Left lung (tissue), 14 donors: ENCODE measurements at places on chromosomes 5 and 9. TPM values are rescaled to one million over a fixed set of nuclear protein-coding genes. Genes with fewer than 3 reads are reported as not detected.
A peak's percentile ranks its signal among the peaks of the same experiment; 100 is the strongest.

DNA sequence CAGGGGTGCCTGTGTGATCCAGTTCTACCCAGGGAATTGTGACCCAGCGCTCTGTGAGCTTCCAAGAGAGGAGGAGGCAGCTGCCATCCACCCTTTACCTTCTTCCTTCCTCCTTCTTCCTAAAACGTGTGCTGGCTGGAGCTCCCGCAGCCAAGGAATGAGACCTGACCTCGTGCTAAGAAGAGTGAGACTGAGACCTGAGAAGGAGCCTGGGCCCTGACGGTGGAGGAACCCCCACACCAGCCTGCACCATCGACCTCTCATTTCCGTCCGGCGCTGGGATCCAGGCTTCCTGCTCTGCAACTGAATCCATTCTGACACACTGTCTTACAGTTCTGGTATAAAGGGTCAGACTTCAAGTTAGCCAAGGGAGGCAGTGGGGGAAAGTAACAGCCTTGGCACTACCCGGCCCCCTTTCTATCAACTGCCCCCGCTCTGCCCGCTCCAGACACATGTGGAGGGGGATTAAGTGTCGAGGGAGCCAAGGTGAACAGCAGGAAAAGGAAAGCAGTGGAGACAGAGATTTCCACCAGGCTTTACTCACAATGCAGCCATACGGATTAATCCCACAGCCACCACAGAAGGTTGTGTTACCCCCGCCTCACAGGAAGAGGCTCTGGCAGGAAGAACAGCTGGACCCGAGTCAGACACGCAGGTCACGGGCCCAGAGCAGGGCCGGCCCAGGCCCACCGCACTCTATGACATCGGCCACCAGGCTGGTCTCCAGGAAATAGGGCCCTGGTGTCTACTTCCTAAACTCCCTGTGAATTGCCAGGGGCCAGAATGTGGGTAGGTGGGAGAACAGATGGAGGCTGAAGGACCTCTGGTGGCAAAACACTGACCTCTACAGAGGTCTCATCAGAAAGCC is 15.8 kb downstream of the MGAT1 start:
- no peak for DNase-seq
- H3K4me3 ChIP-seq: no peak overlapping the region
- peak overlapping the region; percentile 81 for H3K27ac ChIP-seq
- H3K4me1 ChIP-seq: peaks cover 21% of the 10 kb centered on the region
- peaks cover 45% of the 10 kb centered on the region for H3K36me3 ChIP-seq

EQTN gene
- 0.37 TPM for total RNA-seq

PCDHB4 gene
- total RNA-seq: 4.3 TPM

DNA sequence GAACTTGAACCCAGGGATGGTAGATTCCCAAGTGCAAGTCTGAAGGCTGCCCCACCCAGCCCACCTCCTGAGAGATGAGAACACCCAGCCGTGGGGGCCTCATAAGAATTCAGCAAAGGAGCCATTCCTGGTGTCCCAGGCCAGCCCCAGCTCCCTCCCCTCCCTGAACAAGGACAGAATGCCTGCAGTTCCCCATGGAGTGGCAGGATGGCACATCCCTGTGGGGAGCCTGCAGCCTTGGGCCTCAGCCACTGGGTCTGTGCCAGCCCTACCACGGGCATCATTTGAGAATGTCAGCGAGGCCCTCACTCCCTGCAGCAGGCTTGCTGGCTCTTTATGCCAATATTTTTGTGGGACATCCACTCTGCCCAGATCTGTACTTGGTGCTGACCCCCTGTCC is 36.2 kb upstream of the RAPGEF1 start:
- no peaks in the 10 kb centered on the region for H3K4me1 ChIP-seq
- no peak overlapping the region for H3K4me3 ChIP-seq
- no peak overlapping the region for H3K27ac ChIP-seq
- H3K27me3 ChIP-seq: peaks cover 35% of the 10 kb centered on the region
- no peaks in the 10 kb centered on the region for H3K36me3 ChIP-seq

GRCh38 chr9:108727580-108728111 is 128.1 kb downstream of the ACTL7B start:
- no peaks in the 10 kb centered on the region for H3K36me3 ChIP-seq
- H3K4me3 ChIP-seq: no peak overlapping the region
- no peak overlapping the region for H3K27ac ChIP-seq
- no peaks in the 10 kb centered on the region for H3K27me3 ChIP-seq
- peak; percentile 44 for DNase-seq
- no peaks in the 10 kb centered on the region for H3K4me1 ChIP-seq

PRDM9 gene
- not detected for total RNA-seq

GRCh38 chr9:96515621-96516470 is 65.9 kb downstream of the HABP4 start:
- H3K27me3 ChIP-seq: no peaks in the 10 kb centered on the region
- peak overlapping the region; percentile 66 for H3K27ac ChIP-seq
- no peaks in the 10 kb centered on the region for H3K36me3 ChIP-seq
- peak; percentile 24 for DNase-seq
- H3K4me3 ChIP-seq: no peak overlapping the region

DNA sequence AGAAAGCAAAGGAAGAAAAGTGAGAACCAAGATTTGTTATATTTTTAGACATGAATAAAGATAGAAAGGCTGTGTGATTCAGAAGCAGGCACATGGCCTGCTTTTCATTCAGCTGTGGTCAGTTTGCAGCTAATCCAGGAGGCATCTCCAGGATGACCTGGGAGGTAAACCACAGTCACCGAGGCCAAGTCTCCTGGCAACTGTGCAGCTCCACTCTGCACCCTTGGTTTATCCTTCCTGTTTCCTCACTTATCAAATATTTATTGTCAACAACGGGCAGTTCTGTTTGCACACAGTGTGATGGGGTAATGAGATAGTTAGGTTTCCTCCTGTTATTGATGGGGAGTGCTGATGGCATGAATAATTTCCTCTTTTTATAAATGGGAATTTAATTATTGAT is 243.0 kb downstream of the PSAT1 start:
- H3K4me3 ChIP-seq: no peak overlapping the region
- no peaks in the 10 kb centered on the region for H3K4me1 ChIP-seq
- H3K27me3 ChIP-seq: no peaks in the 10 kb centered on the region
- H3K27ac ChIP-seq: no peak overlapping the region
- DNase-seq: no peak

FSTL4 gene
- total RNA-seq: 1.1 TPM

- H3K4me1 ChIP-seq: no peaks in the 10 kb centered on the region
- H3K36me3 ChIP-seq: no peaks in the 10 kb centered on the region
Observed at GRCh38 chr5:1050423-1051365, 42.1 kb downstream of the NKD2 start.

DNA sequence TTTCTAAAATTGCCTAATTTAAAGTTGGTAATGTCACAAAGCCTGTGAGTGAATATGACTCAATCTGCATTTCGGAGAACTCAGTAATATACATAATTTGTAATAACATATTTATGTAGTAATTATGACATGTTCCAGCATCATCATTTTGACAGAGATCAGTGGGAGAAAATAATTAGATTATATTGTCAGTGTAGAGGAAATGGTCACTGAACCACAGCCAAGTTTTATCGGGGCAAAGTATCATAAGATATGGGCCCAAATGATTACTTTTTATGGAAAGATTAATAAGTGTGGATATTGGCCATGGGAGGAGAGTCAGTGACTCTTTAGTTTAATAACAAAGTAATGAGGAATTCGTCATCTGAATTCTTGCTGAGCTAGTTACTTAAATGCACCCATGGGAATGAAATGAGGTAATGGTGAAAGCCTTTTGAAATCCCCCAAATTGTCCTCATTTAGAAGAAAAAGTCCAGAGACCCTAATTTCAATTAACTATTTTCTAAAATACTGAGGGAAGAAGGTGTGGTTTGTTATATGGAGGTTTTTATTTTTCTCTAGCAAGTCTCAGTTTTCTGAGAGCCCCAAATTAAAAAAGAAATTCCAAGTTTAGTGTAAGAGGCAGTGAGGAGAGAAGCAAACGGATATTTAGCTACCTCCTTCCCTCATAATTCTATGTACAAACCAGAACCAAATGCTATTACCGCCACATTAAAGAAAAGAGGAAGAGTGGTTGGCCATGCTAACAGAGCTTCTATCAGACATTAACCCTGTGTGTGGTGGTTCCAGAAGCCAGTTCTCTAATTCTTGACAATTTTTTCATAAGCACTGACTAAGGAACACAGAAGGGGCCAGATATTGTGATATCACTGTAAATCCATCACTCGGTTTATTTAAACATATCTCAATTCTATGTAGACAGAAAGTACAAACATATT is 37.7 kb upstream of the MRPS30 start:
- DNase-seq: no peak
- no peaks in the 10 kb centered on the region for H3K36me3 ChIP-seq
- H3K27me3 ChIP-seq: no peaks in the 10 kb centered on the region
- H3K4me1 ChIP-seq: no peaks in the 10 kb centered on the region

DNA sequence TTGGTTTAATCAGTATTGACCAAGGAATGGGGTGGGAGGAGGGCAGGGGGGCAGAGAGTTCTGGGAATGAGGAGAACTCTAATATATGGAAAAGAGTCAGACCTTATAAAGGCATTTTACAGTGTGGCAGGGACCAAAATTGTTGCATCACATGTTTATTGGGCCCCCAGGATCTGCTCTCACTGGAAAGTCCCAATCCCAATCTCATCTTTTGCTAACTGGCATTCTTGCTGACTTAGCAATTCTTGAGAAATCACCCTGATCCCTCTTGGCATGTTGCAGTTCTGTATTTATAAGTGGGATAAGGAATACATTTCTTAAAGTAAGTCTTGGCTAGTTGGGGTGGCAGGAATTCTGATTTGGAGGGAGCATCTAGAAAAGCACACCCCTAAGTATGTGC is 104.4 kb upstream of the CXCL14 start:
- no peak overlapping the region for H3K27ac ChIP-seq
- H3K4me1 ChIP-seq: no peaks in the 10 kb centered on the region
- H3K36me3 ChIP-seq: no peaks in the 10 kb centered on the region
- no peaks in the 10 kb centered on the region for H3K27me3 ChIP-seq
- no peak for DNase-seq

DNA sequence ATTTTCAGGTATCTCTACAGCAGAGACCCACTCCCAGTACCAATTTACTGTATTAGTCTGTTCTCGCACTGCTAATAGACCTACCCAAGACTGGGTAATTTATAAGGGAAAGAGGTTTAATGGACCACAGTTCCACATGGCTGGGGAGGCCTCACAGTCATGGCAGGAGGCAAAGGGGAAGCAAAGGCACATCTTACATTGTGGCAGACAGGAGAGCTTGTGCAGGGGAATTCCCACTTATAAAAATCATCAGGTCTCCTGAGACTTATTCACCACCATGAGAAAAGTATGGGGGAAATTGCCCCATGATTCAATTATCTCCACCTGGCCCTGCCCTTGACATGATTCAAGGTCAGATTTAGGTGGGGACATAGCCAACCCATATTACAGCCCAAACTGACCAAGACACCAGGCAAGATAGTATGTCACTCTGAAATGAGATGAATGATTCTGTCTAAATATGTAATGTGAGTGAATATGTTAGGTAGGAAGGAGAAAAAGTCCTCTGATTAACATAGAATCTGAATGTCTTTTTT is 182.5 kb upstream of the CDH12 start:
- H3K4me3 ChIP-seq: no peak overlapping the region
- no peaks in the 10 kb centered on the region for H3K27me3 ChIP-seq
- H3K4me1 ChIP-seq: no peaks in the 10 kb centered on the region
- H3K27ac ChIP-seq: no peak overlapping the region
- DNase-seq: no peak

- H3K4me1 ChIP-seq: no peaks in the 10 kb centered on the region
- peaks cover 95% of the 10 kb centered on the region for H3K36me3 ChIP-seq
- no peak for DNase-seq
- no peak overlapping the region for H3K27ac ChIP-seq
- H3K27me3 ChIP-seq: no peaks in the 10 kb centered on the region
- H3K4me3 ChIP-seq: no peak overlapping the region
Observed at GRCh38 chr5:10393491-10393890, 40.0 kb downstream of the MARCHF6 start.

GRCh38 chr5:31759925-31760324 is 121.0 kb downstream of the PDZD2 start:
- H3K4me3 ChIP-seq: no peak overlapping the region
- no peak overlapping the region for H3K27ac ChIP-seq

BARHL1 gene
- total RNA-seq: not detected

DNA sequence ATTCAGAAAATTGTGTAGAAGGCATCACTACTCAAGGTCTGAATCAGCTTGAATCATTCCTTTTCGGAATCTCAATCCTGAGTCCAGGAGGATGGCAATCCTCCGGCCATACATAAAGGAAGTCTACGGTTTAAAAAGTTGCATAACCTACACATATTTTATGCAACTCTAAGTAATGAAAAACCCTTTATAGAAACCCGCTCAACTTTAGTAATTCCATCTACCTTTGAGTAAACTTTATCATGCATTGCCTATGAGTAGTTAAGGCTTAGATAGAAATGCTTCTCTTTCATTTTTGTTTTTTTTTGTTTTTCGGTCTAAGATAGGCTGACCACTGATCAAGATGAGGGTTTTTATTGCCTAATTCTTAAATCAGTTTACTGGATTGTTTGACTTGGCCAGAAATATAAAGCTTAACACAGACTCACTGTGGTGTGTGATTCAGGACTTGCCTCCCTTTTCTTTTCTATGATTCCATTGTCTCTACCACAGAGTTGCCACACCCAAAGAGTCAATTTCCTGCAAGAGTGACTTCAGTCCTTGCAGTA is 85.0 kb downstream of the LURAP1L start:
- H3K36me3 ChIP-seq: no peaks in the 10 kb centered on the region
- no peak overlapping the region for H3K4me3 ChIP-seq
- DNase-seq: no peak
- H3K27ac ChIP-seq: no peak overlapping the region
- H3K4me1 ChIP-seq: no peaks in the 10 kb centered on the region

GRCh38 chr9:124813501-124814163 is 36.7 kb downstream of the OLFML2A start:
- no peaks in the 10 kb centered on the region for H3K27me3 ChIP-seq
- H3K4me3 ChIP-seq: no peak overlapping the region
- no peaks in the 10 kb centered on the region for H3K4me1 ChIP-seq
- H3K36me3 ChIP-seq: no peaks in the 10 kb centered on the region
- no peak overlapping the region for H3K27ac ChIP-seq

LCN12 gene
- 4.5 TPM for total RNA-seq

GRCh38 chr9:20930836-20931235 is 100.6 kb downstream of the HACD4 start:
- H3K4me3 ChIP-seq: no peak overlapping the region
- H3K36me3 ChIP-seq: no peaks in the 10 kb centered on the region
- H3K27me3 ChIP-seq: no peaks in the 10 kb centered on the region
- no peaks in the 10 kb centered on the region for H3K4me1 ChIP-seq
- no peak overlapping the region for H3K27ac ChIP-seq
- no peak for DNase-seq

GRCh38 chr5:141504216-141504615 is 15.3 kb downstream of the PCDHGC5 start:
- no peak for DNase-seq
- H3K36me3 ChIP-seq: no peaks in the 10 kb centered on the region
- H3K27me3 ChIP-seq: peaks cover 7% of the 10 kb centered on the region
- H3K27ac ChIP-seq: no peak overlapping the region

FBN2 gene
- total RNA-seq: 6.2 TPM

DNA sequence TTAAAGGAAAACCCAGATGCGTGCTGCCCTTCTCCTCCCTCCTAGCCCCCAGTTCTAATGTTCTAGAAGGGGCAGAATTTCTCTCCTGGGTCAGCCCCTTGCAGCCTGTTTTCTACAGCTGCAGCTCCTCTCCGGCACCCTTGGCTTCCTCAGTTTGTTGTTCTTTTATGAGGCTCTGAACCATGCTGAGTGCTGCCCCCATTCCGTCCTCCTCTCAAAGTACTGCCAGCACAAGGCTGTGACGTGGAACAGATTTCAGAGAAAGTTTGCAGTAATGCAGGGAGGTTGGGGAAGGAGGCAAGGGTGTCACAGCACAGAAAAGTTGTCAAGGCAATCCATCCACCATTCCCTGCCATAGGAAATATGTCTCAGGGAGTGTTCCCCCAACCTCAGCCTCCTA is 63.3 kb downstream of the RGS3 start:
- H3K4me3 ChIP-seq: no peak overlapping the region
- H3K27ac ChIP-seq: no peak overlapping the region
- peaks cover 20% of the 10 kb centered on the region for H3K36me3 ChIP-seq
- H3K27me3 ChIP-seq: no peaks in the 10 kb centered on the region
- DNase-seq: peak; percentile 86

TNFSF8 gene
- total RNA-seq: 2.1 TPM
